ENCODE measurements at places on chromosomes 7 and 10.

DNA sequence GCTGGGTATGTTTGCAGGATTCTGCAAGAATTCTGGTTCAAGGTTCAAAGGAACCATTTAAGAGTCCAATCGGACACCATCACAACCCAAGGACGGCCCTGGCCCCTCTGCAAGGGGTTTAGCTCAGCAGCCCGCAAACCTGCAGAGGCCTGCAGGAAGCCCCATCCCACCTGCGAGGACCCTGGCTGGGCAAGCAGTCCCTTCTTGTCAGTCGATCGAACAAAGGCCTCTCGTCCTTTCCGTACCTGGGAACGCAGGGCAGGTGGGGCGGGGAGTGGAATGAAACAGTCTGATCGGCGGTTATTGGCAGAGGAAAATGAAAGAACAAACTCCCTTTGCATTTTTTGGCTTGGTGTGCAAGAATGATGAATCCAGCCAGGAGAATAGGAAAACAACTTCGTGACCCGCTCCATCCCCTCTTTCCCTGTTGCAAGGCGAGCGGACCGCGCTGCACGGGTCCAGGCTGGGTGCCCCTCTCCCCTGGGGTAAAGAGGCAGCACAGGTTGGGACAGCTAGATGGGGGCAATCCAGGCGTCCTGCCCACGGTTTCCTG, 73.7 kb downstream of the INSIG1 start:
- no peak for DNase-seq

DNA sequence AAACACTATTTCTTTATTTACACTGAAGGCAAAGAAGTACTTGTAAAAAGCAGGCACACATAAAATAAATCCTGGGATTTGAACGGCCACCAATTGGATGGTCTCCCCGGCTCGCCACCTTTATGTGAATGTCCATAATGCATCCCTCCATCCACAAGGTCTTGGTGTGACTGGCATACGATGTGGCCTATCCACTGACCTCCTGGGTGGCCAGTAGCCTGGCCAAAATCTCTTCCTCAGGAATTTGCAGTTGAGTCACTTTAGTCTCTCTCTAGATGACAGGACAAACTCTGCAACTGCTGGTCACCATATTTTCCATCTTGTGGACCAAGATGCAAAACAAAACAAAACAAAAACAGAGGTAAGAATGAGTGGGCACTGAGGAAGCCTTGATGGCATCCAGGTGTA, 39.1 kb downstream of the CDK1 start:
- no peak for DNase-seq

GRCh38 chr10:1665021-1665661, 72.2 kb downstream of the ADARB2 start:
- no peak for DNase-seq

DNA sequence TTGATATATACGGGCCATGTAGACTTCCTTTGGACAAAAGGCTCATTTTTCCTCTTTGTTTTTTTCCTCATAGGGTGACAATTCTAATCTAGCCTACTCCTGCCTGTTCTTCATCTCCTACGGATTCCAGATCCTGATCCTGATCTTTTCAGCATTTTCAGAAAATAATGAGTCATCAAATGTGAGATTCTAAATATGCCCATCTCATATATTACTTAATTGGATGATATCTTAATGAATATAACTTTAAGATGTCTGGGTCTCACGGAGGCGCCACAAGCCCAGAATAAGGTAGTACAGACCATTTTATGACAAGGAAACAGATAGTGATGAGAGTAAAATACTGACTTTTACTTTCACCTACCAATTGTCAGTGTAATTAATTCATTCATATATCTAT, 11.4 kb downstream of the ABCC2 start:
- DNase-seq, result no peak

DNA sequence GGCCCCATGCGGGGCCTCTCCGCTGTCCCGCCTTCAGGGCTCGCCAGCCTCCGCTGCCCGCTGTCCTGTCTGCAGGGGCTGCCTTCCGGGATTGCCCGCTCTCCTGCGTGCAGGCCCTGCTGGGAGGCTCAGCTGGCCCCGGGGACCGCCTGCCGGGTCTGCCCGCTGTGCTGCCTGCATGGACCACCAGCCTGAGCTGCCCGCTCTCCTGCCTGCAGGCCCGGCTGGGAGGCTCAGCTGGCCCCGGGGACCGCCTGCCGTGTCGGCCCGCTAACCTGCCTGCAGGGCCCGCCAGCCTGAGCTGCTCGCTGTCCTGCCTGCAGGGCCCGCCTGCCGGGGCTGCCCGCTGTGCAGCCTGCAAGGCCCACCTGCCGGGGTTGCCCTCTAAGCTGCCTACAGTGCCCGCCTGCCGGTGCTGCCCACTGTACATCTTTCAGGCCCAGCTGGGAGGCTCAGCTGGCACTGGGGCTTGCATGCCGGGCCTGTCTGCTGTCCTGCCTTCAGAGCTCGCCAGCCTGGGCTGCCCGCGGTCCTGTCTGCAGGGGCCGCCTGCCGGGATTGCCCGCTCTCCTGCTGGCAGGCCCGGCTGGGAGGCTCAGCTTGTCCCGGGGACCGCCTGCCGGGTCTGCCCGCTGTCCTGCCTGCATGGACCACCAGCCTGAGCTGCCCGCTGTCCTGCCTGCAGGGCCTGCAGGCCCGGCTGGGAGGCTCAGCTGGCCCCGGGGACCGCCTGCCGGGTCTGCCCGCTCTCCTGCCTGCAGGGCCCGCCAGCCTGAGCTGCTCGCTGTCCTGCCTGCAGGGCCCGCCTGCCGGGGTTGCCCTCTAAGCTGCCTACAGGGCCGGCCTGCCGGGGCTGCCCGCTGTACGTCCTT, 165.1 kb downstream of the GLRX3 start:
- peak; percentile 41 for DNase-seq

- DNase-seq, result no peak
Measured at GRCh38 chr10:51972733-51973346, 273.4 kb upstream of the CSTF2T start.

DNA sequence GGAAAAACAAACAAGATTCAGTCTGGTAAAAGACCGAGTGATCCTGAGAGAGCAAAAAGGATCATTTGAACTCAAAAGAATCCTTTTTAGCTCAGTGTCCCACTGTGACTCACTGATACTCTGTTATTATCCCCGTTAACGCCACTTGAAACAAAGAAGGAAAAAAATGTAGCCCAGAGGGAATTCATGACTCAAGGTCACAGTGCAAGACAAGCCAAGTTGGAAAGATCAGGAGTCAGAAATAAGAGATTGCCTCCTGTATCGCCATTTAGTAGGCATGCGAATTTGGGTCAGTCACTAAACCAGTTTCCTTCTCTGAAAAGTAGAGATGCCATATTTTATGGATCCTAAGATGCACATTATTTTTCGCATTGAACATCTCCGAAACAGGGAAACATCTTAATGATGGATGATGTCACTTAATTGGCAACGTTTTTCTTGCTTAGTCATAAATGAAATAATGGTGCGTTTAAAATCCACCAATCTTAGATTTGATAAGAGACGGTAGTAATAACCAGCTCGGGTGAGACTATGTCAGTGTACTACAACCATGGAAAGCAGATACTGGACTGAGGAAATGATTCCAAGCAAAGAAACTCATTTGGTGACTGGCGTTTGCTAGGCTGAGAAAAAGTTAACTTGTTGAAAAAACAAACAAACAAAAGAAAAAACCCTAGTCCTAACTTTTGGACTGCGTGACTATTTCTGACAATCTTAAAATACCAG, 502.0 kb upstream of the CELF2 start:
- no peak for DNase-seq

GRCh38 chr7:127683776-127684681, 32.0 kb downstream of the SND1 start:
- no peak for DNase-seq

DNA sequence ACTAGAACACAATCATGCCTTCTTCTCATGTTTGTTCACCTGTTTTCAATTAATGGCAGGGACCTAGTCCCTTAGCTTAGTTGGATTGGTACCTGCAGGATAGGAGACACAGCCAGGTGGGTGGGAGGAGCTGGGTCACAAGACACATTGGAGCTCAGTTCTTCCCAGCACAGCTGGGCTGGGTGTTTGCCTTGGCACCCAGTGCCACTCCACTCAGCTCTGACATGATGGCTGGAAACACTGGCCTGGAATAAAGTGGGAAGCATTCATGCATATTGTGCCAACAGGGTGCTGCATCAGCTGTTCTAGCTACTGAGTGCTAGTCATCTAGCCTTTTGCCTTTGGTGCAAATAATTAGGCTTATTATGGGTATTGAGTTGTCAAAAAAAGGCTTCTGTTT, 226.1 kb downstream of the PTEN start:
- DNase-seq, result no peak

DNA sequence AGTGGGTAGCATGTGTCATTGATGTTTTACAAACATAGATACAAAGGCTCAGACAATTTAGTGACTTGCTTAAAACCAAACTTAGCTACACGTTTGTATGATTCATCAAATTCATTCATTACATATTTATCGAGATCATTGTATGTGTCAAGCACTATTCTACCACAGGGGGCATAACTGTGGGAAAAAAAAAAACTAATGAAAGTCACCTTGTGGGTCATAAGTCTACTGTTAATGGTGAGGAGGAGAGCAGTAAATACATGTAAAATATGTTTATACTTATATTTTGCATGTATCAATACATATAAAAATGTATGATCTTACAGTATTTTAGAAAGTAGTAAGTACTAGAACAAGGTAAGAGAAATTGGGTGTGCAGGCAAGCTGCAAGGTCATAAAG, 933.8 kb downstream of the IPMK start:
- DNase-seq, result no peak

- no peak for DNase-seq
Measured at GRCh38 chr10:14820775-14821154, 17.1 kb downstream of the CDNF start.

- DNase-seq, result no peak
Measured at GRCh38 chr10:10438335-10439100, 579.2 kb upstream of the CELF2 start.

DNA sequence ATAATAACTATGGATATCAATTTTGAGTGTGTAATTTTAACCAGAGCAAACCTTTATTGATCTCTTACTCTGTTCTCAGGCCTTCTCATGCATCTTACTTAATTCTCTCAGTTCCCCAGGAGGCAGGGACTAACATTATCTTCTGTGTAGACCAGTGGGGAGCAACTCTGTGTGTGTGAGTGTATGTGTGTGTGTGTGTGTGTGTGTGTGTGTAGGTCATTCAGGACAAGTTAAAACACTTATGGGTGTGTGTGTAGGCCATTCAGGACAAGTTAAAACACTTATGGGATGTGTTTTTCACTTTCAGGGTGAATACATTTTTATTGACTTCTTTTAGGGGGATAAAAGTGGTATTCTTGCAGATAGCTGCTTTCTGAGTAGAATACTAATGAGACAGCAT, 145.0 kb downstream of the ADAM12 start:
- DNase-seq, result no peak

DNA sequence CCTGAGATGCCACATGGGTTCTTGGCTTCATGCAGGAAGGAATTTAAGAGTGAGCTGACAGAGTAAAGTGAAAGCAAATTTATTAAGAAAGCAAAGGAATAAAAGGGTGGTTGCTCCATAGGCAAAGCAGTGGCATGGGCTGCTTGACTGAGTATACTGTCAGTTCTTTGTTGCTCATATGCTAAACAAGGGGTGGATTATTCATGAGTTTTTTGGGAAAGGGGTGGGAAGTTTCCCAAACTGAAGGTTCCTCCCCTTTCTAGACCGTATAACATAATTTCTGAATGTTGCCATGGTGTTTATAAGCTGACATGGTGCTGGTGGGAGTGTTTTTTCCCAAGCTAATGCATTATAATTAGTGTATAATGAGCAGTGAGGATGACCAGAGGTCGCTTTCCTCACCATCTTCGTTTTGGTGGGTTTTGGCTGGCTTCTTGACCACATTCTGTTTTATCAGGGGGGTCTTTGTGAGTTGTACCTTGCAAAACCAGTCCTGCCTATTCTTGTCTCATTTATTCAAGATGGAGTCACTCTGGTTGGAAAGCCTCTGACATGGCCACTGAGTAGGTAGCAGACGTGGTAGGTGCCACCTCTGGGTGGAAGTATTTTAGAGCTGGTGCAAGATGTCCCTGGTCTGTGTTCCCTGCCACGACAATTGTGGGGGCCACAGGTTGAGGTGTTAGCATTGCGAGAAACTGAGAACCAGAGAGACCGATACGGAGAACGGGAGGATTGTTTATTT, 107.5 kb upstream of the SDK1 start:
- DNase-seq, result no peak

GRCh38 chr7:154503962-154504550, 451.9 kb downstream of the DPP6 start:
- no peak for DNase-seq

- no peak for DNase-seq
Measured at GRCh38 chr10:129446183-129446581, 20.9 kb upstream of the MGMT start.

DNA sequence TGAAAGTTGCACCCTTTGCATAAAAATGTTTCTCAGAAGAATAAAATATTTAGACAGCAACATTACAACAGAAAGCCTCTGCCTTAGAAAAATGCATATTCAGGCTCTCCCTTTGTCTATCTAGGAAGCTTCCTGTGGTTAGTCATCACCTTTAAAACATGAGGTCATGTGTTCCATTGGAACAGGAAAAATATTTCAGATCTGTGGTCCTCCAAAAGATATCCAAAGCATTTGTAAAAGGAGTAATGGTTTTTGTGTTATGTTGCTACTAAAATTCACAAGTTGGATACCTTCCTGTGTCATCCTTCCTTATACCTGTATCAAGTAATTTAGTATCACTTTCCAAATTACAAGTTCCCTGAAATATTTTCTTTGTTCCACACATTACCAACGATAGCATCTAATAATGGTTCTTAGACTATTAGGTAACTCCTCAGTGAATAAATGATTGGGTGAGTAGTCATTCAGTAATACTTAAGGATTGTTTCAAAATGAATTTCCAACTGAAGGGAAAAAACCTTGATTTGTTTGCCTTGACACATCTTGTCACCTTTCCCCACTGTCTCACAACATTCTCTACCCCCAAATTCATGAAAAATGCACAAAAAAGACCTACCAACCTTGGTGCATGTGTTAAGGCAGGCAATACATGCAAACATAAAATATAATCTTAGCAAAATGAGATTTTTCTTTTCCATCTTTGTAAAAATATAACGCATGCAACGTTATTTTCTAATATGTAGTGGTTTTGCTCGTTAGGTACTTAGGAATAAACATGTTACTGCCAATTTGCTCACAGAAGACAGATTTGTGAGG, 19.7 kb upstream of the RHOBTB1 start:
- no peak for DNase-seq
